Stimulated activated CD8-positive, alpha-beta memory T cell treated with anti-CD3 and anti-CD28 coated beads, Interleukin-7, amount 100 ng/mL, for 1 hour (primary cell): ENCODE measurements at places on chromosomes 4 and X.

GRCh38 chrX:21973321-21974010 is 33.0 kb downstream of the SMS start:
- DNase-seq, result no peak

- DNase-seq, result no peak
Measured at GRCh38 chr4:114659386-114660008, 60.9 kb downstream of the UGT8 start.

DNA sequence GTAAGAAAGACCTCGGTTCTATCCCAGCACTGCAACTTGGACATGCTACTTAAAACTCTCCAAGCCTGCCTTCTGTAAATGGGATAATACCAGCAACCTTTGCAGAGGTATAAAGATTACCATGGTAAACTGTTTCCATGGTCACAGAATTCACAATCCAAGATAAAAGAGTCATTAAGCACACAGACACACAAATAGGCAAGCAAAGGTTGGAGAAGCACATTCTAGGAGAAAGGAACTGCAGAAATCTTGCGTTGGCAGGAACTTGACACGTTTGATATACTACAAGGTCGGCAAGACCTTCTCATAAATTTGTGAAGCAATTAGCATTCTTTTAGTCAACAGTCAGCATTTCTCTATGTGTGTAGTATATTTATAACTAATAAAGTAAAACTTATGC is 12.3 kb upstream of the CHRNA9 start:
- no peak for DNase-seq

- no peak for DNase-seq
Measured at GRCh38 chrX:84322083-84322827, 134.3 kb upstream of the RPS6KA6 start.

GRCh38 chr4:143609492-143609891 is 91.0 kb downstream of the FREM3 start:
- no peak for DNase-seq

GRCh38 chr4:54813674-54814073 is 155.9 kb downstream of the KIT start:
- DNase-seq, result no peak

DNA sequence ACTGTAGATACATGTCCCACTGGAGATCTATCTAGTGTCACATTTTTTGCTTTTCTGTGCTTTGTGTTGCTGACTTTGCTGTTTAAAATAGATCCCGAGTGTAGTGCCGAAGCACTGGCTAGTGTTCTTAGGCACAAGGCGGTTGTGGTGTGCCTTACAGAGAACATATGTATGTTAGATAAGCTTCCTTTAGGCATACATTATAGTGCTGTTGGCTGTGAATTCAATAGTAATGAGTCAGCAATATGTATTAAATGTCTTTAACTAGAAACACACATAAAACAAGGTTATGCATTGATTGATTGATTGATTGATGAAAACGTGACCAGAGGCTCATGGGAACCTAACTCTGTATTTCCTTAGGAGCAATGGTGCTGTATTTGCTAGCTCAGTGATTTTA is 56.2 kb downstream of the COX7B2 start:
- no peak for DNase-seq

- DNase-seq, result no peak
Measured at GRCh38 chr4:158371158-158371557, 150.5 kb upstream of the RXFP1 start.

DNA sequence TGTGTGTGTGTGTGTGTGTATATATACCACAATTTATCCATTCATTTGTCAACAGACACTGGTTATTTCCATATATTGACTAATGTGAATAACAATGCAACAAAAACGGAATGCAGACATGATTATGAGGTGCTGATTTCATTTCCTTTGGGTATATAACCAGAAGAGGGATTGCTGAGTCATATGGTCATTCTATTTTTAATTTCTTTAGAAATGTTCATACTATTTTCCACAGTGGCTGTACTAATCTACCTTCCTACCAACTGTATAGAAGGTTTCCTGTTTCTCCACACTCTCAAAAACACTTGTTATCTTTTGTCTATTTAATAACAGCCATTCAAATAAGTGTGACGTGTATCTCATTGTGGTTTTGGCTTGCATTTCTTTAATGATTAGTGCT is 269.9 kb downstream of the OPHN1 start:
- no peak for DNase-seq

DNA sequence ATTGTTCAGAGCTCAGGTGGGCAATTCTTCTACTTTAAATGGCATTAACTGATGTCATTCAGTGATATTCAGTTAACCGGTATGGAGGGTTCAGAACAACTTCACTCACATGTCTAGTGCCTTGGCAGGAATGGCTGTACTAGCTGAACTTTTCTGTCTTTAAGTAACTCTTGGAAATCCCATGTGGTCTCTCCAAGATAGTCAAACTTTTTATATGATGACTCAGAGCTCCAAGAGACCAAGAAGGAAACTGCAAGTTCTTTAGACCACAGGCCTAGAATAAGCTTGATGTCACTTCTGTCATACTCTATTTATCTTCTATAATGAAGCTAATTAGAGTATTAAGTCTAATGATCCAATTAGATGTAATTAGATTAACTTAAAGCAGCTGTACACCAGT is 24.9 kb downstream of the LHFPL1 start:
- no peak for DNase-seq
